Right forelimb (tissue), 1 donor: ENCODE measurements at places on chromosomes 13 and 19.

GRCh38 chr19:56877069-56877715, 36.7 kb upstream of the PEG3 start:
- no peak for DNase-seq

GRCh38 chr19:54268936-54269335, 11.9 kb upstream of the LILRB5 start:
- no peak for DNase-seq

DNA sequence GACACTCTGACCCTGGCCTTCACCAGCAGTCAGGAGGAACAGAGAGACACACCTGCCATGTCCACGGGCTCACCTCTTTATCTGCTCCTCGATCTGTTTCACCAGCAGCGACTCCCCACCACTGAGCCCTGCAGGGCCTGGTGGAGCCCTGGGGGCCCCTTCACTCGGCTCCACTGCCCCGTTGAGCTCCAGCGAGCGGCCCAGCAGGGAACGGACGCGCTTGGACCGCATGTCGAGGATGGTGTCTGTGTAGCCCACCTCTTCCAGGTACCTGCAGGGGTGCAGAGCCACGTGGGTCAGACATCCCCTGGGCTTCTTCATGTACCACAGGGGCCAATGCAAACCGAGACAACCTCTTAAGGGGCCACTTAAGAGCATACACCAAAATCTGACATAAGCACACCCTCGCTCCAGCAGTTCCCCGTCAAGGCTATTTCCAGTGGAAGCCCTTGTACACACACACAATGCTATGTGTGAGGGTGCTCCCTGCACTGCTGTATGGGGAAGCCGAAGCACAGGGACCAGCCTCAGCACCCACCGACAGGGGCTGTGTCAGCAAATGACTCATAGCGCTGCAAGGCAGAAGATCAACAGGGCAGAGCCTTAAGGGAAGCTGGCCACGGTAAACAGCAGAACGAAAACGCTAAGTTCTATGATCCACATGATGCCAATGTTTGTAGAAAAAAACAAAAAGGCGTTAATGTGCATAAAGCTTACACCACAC, 12.7 kb upstream of the FKRP start:
- DNase-seq = no peak

- no peak for DNase-seq
Measured at GRCh38 chr19:15701757-15702533, 25.9 kb upstream of the OR10H2 start.

DNA sequence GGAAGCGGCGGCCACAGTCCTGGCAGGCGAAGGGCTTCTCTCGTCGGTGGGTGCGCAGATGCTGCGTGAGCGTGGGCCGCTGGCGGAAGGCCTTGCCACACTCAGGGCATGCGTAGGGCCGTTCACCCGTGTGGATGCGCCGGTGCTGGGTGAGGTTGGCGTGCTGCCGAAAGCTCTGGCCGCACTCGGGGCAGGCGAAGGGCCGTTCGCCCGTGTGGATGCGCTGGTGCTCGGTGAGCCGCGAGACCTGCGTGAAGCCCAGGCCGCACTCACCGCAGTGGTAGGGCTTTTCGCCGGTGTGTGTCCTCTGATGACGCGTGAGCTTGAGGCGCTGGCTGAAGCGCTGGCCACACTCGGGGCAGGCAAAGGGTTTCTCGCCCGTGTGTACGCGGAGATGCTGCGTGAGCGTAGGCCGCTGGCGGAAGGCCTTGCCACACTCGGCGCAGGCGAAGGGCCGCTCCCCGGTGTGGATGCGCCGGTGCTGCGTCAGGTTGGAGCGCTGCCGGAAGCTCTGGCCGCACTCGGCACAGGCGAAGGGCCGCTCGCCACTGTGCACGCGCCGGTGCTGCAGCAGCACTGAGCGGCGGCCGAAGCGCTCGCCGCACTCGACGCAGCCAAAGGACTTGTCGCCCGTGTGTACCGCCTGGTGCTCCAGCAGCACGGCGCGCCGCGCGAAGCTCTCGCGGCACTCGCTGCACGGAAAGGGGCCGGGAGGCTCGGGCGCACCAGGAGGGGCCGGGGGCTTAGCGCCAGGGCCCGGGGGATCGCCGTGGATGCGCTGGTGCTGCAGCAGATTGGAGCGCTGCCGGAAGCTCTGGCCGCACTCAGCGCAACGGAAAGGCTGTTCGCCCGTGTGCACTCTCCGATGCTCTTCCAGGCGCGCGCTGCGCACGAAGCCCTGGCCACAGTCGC, 4.0 kb upstream of the UBE2M start:
- no peak for DNase-seq

DNA sequence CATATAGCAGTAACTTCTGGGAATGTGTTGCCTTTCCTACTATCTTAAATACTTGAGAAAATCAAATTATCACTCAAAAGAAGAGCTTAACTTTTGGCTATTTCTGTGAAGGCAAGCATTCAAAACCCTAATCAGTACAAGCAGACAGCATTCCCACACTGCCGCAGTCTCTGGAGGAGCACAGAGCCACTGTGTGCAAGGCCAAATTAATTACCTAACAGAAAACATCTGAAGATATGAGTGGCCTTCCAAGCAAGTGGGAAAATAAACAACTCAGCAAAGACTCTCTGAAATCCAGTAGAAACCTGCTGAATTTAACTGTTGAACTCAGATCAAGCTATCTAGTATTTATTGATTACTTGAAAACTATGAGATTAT, 68.2 kb downstream of the COL4A1 start:
- no peak for DNase-seq

GRCh38 chr13:100330662-100331061, 241.8 kb downstream of the PCCA start:
- DNase-seq = no peak

DNA sequence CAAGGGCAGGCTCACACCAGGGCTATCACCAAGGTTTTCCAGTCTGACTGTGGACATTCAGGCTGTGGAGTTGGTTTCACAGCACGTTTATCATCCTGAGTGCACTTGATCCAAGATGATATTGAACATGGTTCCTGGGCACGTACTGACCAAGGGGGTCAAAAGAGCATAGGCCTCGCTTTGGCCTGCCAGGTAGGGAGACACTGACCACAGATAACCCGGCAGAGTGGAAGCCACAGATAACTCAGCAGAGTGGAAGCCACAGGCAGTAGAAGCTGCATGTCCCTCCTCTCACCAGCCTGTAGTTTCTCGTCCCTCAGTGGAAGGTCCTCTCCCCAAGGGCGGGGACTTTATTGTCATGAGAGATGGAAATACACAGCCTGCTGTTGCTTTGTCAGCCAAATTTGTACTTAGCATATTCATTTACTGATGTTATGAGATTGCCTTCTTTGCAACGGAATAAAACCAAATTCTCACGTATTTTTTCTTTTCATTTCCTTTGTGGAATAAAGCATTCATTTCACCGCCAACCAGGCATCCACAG, 8.8 kb upstream of the KRTDAP start:
- no peak for DNase-seq

- DNase-seq = no peak
Measured at GRCh38 chr13:77412116-77412635, 85.3 kb upstream of the MYCBP2 start.

DNA sequence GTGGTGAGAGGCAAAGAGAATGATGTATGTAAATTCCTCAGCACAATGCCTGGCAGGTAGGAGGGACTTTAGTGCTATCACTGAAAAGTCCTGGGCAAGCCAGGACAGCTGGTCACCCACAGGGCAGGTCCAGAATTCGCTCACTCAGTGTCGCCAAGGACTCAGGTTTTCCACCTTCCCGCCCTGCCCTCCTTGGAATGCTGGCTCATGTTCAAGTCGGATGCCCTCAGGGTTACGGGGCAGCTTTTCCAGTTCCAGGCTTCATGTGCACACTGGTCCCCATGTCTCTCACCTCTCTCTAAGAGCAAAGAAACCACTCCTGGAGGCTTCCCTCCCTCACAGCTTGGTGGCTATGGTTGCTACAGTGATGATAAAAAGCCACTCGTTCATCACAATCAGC, 24.8 kb upstream of the NAXD start:
- DNase-seq = no peak

GRCh38 chr13:98576200-98576945, 534 bp downstream of the STK24 start:
- DNase-seq = peak; percentile 76

DNA sequence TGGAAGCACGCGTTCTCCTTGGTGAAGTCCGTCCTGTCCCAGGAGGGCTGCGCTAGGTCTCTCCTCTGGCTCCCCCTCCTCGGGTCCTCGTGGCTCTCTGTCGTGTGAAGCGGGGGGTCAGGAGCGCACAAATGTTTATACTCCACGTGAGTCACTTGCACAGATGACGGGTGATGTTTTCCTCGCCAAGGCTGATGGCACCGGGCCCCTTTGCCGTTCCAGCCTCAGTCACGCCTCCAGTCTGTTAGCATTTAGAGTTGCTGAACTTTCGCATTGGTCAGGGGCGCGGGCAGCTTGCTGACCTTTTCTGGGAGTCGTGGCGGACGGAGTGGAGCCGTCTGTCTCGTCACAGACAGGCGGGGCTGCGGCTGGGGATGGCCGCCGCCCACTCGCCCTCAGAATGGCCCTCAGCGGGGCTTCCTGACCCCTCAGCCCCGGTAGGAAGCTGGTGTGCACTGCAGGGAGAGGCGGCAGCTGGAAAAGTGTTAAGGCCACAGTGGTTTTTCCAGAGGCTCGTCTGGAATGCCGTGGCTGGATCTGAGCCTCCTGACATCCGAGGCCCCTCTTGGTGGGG, 13.7 kb downstream of the KLHL26 start:
- peak; percentile 79 for DNase-seq

GRCh38 chr19:40026597-40026970, 29.4 kb downstream of the ZNF780B start:
- no peak for DNase-seq

DNA sequence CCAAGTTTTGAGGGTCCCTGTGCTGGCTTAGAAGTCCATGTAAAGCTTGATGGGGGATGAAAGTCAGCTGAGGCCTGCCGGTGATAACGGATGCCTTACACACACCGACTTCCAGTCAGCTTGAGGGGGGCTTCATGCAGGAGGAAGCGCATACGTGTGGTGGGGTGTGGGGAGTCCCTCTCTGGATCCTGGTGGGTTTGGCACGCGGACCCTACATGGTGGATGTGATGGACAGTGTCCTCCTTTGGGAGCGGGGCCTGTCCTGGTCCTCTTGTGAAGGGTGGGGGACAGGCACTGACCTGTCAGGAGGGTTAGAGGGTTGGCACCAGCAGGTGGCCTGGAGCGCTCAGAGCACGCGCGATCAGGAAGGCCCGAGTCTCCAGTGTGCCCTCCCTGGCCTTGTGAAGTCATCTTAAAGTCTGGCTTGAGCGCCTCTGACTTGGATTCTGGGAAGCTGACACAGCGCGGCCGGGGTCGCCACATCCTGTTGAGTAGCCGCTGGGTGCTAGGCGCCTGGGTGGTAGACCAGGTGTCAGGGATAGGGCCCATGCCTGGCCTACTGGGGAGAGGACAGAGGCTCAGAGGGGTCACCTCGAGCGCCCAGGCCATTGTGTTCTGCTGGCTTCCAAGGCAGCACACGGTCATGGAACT, 2.9 kb downstream of the DAZAP1 start:
- no peak for DNase-seq

- DNase-seq = no peak
Measured at GRCh38 chr19:30448386-30449077, 76.3 kb downstream of the ZNF536 start.

DNA sequence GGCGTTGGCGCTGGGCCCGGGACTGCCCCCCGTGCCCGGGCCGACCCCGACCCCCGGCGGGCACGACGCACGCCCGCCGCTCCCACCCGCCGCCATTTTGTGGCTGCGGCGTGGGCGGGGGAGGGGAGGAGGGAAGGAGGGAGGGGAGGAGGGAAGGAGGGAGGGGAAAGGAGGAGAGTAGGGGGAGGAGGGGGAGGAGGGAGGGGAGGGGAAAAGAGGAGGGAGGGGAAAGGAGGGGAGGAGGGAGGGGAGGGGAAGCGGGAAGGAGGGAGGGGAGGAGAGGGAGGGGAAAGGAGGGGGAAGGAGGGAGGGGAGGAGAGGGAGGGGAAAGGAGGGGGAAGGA, at the start of gene BTBD2:
Gene BTBD2 (minus strand): TSS at position 107 of the 343 bp plus-strand sequence. CDS start 11 bp downstream, at position 96.
- peak; percentile 82 for DNase-seq

DNA sequence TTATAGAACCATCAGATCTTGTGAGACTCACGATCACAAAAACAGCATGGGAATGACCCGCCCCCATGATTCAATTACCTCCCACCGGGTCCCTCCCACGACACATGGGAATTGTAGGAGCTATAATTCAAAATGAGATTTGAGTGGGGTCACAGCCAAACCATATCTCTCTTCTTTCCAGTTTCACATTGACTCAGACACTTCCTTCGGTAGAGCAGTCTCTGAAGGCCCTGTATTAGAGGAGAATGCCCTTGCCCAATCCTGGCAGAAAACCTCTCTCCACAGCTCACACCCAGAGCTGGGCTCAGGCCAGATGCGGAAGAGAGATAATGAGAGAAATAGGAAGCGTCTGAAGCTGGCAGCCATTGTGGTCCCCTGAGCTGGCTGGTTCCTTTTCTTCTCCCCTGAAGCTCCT, 72.4 kb upstream of the CLDN10 start:
- no peak for DNase-seq

- DNase-seq = no peak
Measured at GRCh38 chr19:56193981-56194640, 3.5 kb downstream of the ZSCAN5B start.

DNA sequence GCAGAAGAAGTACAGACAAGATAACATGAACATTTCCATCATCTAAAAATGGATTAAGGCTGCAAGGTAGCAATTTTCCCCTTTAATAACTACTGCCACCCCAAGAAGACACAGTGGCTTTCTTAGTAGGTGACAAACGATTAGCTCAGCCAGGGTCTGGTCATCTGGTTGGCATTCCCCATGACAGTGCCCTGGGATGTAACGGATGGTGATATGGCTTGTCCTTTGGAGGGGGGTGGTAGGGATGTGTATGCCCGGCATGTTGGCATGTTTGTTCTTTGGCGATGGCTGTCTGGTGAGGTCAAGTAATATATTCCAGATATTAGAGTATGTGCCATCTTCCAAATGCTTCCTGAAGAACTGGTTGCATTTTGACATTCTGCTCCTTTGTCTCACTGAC, 135.6 kb upstream of the ZNF536 start:
- no peak for DNase-seq

GRCh38 chr19:30557212-30557611, 185.0 kb downstream of the ZNF536 start:
- DNase-seq = no peak

GRCh38 chr13:74077375-74077774, 56.8 kb downstream of the KLF12 start:
- DNase-seq = no peak

DNA sequence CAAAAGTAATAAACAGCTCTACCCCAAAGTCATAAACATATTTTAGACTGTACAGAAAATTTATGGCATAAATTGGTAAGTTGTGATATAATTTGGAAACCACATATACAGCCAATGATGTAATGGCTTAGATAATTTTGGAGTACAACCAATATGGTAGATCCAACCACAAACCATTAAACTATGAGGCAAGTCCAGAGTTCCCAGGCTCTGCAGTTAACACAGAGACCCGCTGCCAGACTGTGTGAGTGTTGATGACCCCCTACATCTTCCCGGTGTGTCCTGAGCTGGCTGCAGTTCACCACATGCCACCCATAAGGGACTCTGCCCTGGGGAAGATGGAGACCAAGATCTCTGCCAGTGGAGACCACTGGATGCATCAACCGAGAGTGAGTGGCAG, 9.9 kb upstream of the SERPINE3 start:
- no peak for DNase-seq

GRCh38 chr19:28028881-28029444, 1184.0 kb downstream of the UQCRFS1 start:
- DNase-seq = no peak

- DNase-seq = no peak
Measured at GRCh38 chr13:98533912-98534311, 43.0 kb downstream of the STK24 start.

- no peak for DNase-seq
Measured at GRCh38 chr19:7657131-7657751, 11.6 kb upstream of the RETN start.

GRCh38 chr13:60356970-60357369, 40.0 kb upstream of the TDRD3 start:
- no peak for DNase-seq
